Activated naive CD4-positive, alpha-beta T cell treated with anti-CD3 and anti-CD28 coated beads, Interleukin-2, amount 50 U/mL, for 16 hours (primary cell): ENCODE measurements at places on chromosomes 2 and 18.
A peak's percentile ranks its signal among the peaks of the same experiment; 100 is the strongest.

DNA sequence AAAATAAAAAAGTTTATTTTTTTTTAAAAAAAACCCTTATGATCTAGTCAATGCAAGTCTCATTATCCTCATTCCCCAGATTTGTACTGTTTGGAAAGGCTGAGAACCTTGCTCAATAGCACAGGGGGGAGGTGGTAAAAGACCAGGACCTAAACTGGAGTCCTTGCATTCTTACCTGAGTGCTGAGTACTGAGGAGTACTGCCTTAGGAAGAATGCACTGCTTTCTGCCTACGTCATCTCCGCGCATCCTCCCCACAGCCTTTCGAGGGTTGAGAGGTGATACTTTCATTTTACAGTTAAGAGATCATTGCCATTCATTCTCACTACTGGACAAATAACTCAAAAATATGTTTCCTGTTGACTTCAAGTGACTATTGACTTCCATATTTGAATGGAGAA lies 73.8 kb downstream of the MAP3K20 start:
- DNase-seq, result no peak

DNA sequence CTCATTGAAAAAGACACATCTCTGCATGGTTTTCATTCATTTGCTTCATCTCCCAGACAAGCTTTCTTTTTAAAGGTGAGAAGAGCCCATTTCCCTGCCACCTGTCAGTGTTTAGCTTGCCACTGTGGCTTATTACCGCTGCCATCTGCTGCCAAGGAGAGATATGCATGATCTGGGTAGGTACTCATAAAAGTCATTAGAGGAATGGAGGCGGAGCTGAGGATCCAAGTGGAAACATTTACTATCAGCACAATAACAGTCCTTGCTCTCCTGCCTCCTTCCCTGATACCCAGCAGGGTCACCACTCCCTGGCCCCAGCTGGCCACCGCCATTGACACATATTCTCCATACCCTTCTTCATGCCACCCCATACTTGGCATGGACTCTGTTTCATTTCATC lies 390.4 kb downstream of the TSN start:
- no peak for DNase-seq

DNA sequence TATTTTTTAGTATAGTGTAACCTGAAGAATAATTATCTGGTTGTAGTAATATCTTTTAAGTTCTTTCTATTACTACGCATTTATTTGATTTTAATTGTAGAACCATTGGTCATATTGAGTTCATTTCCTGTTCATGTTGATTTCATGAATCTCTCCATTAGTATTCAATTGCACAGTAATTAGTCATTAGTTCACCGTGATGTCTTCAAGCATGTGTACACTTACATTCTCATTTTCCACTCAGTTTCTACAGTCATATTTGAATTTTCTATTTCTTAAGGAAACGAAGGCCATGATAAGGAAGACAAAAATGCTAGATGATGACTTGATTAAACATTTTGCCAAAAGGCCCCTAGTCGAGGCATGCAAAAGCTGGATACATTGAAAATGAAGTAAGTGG lies 333.7 kb upstream of the FANCL start:
- DNase-seq, result no peak

DNA sequence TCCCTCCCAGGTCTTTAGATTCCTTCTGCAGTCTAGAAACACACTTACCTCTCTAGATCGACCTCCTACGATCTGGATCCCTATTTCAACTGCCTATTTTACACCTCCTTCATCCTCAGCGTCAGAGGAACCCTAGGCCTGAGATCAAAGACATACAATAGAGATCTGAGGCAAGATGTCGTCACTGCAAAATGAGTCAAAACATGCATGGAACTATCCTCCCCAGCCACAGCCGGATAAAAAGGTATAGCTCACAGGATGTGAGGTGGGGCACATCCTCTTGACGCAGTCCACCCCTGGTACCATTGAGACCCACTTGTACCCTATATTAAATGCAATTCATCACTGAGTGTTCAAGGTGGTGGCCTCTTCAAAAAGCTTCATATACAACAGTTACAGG lies 63.7 kb upstream of the DNAJC10 start:
- DNase-seq, result no peak

DNA sequence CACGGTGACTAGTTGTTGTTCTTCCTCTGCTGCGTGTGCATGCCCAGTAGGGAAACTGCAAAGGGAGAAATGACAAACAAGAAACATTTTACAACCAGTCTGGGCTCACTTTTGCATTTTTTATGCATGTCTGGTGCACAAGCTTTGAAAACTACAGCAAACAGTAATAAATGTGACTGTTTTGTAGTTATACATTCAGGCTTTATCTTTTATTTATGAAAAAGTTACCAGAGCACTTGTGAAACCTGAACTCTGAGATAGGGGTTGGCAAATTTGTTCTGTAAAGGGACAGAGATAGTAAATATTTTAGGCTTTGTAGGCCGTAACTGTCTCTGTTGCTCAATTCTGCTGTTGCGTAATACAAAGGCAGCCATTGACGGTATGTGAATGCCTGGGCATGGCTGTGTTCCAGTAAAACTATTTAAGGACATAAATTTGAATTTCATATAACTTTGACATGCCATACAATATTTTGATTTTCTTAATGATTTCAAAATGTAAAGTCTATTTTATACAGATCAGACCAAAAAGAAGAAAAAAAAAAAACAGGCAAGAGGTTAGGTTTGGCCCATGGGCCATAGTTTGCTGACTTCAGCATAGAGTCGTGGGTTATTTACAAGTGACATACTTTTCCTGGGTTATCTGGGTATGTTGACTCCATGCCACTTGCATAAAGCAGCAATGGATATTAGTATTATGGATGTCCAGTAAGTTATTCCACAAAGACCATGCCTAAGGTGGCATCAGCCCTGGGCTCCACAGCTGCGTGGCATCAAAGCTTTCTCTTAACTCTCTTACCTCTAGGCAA lies 53.6 kb upstream of the EML6 start:
- DNase-seq, result no peak

DNA sequence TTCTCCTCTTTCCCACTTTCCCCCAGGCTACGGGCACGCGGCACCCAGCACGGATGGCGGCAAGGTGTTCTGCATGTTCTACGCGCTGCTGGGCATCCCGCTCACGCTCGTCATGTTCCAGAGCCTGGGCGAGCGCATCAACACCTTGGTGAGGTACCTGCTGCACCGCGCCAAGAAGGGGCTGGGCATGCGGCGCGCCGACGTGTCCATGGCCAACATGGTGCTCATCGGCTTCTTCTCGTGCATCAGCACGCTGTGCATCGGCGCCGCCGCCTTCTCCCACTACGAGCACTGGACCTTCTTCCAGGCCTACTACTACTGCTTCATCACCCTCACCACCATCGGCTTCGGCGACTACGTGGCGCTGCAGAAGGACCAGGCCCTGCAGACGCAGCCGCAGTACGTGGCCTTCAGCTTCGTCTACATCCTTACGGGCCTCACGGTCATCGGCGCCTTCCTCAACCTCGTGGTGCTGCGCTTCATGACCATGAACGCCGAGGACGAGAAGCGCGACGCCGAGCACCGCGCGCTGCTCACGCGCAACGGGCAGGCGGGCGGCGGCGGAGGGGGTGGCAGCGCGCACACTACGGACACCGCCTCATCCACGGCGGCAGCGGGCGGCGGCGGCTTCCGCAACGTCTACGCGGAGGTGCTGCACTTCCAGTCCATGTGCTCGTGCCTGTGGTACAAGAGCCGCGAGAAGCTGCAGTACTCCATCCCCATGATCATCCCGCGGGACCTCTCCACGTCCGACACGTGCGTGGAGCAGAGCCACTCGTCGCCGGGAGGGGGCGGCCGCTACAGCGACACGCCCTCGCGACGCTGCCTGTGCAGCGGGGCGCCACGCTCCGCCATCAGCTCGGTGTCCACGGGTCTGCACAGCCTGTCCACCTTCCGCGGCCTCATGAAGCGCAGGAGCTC lies 35.4 kb downstream of the KCNK3 start:
- peak; percentile 27 for DNase-seq

- no peak for DNase-seq
These were observed 68.5 kb downstream of the CTIF start for GRCh38 chr18:48607056-48607984.

DNA sequence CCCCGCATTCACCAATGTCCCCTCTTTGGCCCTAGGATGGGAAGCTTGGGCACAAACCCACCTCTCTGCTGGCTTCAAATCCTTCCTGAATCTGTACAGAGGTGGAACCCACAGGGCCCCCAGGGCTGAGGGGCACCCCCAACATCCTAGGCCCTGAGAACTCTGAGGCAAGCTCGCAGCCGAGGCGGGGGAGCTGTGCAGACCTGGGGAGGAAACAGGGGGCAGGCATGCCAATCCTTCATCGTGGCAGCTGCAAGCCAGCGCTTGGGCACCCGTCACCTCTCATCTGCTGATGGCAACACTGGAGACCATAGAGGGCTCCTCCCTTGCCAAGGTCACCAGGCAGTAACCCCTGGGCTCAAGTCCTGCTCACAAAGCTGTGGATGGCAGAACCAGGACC lies 10.8 kb downstream of the ECEL1 start:
- no peak for DNase-seq

DNA sequence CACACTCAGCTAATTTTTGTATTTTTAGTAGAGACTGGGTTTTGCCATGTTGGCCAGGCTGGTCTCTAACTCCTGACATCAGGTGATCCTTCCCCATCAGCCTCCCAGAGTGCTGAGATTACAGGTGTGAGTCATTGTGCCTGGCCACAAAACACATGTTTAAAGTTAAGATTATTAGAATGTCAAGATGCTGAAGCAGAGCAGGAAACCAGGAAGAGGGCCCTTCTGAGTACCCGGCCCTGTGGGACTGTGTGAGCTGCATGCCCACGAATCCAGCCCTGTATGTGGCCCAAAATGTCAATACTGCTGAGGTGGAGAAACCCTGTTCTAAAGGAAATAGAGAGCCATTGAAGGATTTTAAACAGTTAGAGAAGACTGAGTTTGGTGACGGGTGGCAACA lies 31.0 kb upstream of the REV1 start:
- DNase-seq, result no peak

- DNase-seq, result no peak
These were observed 591.0 kb downstream of the ARHGAP15 start for GRCh38 chr2:143720095-143720664.

- no peak for DNase-seq
These were observed 52.3 kb downstream of the KLF7 start for GRCh38 chr2:207113414-207113813.

GRCh38 chr2:192026059-192026824 lies 168.5 kb downstream of the TMEFF2 start:
- DNase-seq, result no peak

- DNase-seq, result no peak
These were observed 33.1 kb downstream of the GPC1 start for GRCh38 chr2:240468303-240469238.

- no peak for DNase-seq
These were observed 28.9 kb downstream of the SPIRE1 start for GRCh38 chr18:12628706-12629702.

- DNase-seq, result no peak
These were observed 237.6 kb downstream of the CDH7 start for GRCh38 chr18:65988386-65988785.

DNA sequence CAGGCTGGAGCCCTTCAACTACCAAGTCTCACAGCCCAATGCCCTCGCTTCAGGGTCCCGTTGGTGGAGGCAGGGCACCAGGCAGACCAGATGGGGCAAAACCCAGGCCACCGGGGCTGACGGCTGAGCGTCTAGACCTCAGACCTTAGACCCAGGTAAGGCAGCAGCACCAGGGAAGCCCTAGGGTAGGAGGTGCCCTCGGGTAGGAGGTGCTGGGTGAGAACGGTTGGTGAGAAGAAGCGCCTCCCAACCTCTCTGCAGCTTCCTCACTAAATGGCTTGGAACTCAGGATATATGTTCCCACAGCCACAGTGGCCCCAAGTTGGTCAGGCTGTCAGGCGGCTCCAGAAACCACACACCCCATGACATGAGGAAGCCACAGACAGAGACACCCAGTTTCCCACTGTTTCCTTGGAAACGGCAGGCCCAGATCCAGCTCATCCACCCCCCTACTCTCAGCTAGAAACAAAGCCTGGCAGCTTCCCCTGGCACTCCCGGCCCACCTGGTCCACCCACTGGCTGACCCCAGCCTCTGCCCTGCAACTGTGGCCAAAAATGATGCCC lies 13.1 kb upstream of the MLPH start:
- DNase-seq, result no peak

DNA sequence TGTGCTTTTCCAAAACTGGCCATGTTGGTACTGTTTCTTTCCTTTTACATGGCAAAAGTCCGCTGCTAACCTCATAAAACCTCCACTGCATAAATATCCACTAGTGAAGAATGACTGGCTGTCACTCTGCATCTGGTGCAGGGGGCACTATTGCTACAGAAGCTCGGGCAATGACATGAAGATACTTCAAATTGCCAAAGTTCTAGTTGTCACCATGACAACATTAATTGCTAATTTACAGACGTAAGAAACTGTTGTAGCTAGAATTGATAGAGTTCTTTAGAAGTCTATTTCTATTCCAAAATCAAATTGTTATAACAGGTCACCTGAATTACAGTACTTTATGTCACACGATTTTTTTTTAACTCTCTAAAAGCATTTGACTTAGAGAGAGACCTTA lies 845 bp downstream of the CFAP210 start:
- no peak for DNase-seq

- no peak for DNase-seq
These were observed 107.0 kb downstream of the EXOC6B start for GRCh38 chr2:72718876-72719275.
